DMS79 treated with DMSO at 0.1 percent for 48 hours (cell line): ENCODE measurements at places on chromosomes 16 and 17.
A peak's percentile ranks its signal among the peaks of the same experiment; 100 is the strongest.

DNA sequence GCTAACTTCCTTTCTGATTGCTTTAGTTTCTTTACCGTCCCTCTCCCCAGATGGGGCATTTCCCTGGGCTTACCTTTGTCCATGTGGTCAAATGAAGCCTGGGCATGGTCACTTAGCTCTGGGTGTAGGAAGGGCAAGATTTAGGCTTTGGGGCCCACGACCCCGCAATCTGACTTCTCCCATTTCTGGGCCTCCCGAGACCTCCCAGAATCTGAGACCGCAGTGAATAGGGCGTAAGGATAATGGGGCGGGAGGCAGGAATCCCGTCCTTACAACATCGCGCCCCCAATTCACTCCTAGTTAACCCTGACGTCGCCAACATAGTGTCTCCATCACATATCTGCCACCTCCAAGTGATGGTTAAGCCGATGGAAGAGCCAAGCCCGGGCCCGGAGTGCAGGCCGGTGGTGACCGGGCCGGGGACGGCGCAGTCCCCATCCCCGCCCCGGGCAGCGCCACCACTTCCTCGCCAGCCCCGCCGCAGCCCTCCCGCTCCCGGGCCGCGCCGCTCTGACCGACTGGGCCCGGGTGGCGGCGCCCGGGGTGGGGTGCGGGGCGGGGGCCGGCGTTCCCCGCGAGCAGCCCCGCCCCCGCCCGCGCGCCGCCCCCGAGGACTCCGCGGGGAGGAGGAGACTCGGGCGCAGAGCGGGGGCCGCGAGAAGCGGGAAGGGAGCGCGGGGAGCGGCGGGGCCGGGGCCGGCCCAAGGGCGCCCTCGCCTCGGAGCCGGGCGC, at the start of gene RHBDL3:
TSS of gene RHBDL3 (plus strand) at position 641 of the 732 bp plus-strand sequence. CDS start 358 bp downstream, outside the sequence.
- no peak for DNase-seq

GRCh38 chr16:10338426-10338825, 47.4 kb upstream of the ATF7IP2 start:
- DNase-seq, result no peak

- no peak for DNase-seq
Measured at GRCh38 chr17:81179861-81180260, 13.8 kb upstream of the AATK start.

- no peak for DNase-seq
Measured at GRCh38 chr17:78284146-78284545, 52.7 kb downstream of the TMEM235 start.

GRCh38 chr16:24013864-24014645, 178.3 kb downstream of the PRKCB start:
- DNase-seq, result peak; percentile 34
